Sciatic nerve (tissue), 2 donors: ENCODE measurements at places on chromosomes 13 and 19.

DNA sequence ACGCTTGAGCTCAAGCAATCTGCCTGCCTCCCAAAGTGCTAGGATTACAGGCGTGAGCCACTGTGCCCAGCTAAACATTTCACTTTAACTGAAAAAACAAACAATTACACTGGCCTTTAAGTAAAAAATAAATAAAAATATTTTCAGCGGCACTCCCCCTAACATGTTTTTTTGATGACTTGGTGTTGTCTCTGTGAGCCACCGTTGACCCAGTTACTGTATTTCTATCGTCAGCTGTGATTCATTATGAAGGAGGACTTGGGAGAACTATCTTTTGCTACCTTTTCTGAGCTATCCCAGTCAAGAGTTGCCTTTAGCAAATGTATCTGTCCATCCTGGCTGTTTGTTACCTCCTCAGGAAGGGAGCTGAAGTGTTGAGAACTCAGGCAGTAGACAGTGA is 18.5 kb upstream of the C19orf33 start:
- no peak for DNase-seq

DNA sequence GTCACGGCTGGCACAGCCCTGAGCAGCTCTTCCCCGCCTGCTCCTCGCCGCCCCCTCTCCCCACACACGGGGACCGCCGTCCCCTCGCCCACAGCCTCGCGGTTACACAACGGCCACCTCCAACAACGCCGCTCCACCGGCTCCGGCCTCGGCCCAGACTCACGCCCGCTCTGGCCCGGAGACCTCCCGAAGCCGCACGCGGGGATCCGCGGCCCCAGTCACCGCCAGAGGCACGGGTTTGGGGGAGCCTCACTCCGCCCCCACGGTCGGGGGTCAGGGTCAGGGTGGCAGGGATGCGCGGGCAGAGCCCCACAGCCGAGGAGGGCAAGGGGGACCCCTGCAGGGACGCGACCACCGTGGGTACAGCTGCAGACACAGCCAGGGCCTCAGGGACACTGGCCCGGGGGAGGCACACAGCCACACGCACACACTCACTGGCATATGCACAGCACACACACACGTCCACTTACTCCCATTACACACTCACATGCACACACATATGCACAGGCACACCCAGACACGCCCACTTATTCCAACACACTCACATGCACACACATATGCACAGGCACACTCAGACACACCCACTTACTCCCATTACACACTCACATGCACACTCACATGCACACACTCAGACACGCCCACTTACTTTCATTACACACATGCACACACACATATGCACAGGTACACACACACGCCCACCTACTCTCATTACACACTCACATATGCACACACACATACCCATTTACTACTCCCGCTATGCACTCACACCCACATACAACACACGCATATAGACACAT is 1.6 kb downstream of the TTYH1 start:
- DNase-seq, result no peak

- no peak for DNase-seq
Observed at GRCh38 chr19:44788971-44789370, 11.3 kb downstream of the CBLC start.

- no peak for DNase-seq
Observed at GRCh38 chr13:73966331-73966730, 167.9 kb downstream of the KLF12 start.
